ENCODE measurements at places on chromosomes 5 and 9.

GRCh38 chr9:24436761-24437160, 108.9 kb downstream of the IZUMO3 start:
- no peak for DNase-seq

DNA sequence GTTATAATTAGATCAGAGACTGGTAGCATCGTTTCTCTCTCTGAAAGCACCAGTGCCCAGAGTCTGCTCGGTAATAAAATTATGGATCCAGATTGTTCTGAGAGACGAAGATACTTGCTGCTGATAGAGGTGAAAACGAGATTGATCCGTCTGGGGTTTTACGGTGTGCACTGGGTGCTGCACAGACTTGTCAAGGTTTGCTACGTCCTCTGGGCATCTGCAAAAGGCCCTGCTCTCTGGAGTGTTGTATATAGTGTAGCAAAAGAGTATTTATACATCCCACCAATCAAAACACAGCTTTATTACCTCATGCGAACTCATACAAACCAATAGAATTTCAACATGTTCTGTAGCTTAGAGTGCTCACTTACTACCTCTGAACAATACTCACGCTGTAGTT, 219.3 kb downstream of the PBX3 start:
- no peak for DNase-seq

DNA sequence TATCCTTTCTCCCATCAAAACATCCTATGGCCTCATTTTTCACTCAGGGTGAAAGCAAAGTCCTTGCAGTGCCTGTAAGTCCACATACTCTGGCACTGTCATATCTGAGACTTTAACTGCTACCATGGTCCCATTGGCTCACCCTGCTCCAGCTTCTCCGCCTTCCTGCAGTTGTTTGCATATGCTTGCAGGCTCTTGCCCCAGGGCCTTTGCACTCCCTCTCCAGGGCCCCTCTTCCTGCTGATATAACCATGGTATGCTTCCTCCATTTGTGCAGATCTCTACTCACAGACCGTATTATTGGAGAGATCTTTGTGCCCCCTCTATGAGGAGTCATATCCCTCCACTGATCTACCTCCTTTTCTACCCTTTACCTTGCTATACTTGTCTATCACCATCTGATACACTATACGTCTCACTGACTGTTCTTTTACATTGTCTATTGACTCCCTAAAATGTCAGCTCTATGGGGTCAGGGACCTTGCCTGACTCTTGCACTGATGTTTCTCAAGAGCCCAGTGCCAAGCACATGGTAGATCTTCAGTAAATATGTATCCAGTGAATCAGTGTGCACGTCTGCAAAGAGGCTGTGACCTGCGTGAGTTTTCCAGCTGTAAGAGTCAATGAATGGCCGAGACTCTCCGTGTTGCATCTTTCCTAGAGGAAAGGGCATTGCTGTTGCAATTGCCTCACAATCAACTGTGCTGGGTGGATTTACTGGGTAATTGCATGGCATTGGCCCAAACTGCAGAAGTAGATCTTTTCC, 81.7 kb upstream of the CPEB4 start:
- no peak for DNase-seq

DNA sequence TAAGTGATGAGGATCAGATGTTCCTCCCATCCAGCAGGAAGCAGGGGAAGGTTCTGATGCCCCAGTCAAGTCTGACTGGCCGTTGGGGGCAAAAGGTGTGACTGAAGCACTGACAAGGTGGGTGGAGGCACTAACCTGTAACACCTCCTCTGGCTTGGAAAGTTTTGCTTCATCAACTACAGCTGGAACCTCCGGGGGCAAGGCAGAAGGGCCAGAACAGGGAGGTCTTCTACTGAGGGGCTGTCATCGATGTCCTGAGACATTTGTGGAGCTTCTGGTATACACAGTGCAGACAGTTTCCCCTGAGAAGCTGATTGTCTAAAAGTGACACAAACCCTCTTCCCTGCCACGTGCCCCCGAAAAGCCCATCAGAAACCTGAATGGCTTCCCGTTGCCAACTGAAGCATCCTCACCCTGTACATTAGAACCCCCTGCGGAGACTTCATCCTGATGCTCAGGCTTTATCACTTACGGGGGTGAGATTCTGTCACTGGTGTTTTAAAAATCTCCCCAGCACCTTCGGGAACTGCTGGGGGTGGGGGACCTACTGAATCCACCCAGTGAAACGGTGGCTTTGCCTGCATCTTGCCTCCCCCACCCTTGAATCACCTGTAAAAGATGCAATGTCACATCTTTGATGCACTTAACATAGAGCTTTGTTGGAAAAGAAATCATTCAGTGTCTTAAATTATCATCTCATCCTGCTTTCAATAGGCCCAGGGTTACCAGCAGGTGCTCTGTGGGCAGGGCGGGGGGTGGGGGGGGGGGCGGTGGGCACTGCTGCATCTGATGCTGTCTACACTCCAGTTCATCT, 24.6 kb downstream of the TRAF1 start:
- peak; percentile 28 for DNase-seq

DNA sequence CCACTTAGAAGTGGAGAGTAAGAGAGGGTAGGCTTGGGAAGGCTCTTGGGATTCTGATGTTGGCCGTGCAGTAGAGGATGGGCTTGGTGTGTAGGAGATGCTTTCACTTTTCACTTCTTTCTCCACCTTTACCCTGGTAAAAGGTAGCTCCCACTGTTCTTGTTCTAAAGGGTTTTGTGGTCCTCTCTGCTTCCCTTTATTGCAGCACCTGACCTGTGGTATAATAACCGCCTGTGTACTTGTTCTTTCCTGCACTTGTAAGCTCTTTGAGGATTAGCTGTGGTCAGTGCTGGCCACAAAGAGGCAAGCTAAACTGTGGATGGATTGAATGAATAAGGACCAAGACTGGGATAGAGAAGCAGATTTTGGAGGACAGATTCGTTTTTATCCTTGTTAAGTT, 25.2 kb downstream of the KDM4C start:
- no peak for DNase-seq

GRCh38 chr9:34291023-34291422, 38.0 kb downstream of the KIF24 start:
- no peak for DNase-seq

GRCh38 chr9:117044241-117044640, 357.1 kb downstream of the TRIM32 start:
- DNase-seq = no peak

DNA sequence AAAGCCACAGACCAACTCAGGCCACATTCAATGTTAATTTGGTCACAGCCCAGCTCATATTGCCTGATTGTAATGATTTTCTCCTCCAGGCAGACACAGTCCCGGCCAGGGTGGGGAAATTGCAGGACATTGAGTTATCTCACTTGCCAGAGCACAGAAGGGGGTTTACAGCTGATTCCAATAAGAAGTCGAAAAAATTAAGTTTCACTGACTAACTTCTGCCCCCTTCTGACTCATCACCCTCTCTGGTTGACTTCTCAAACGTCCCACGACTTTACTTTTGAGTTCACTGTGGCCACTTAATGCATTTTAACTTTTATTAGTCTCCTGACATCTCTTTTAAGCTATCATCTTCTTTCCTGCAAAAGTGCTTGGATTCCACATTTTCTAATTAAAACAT, 321.4 kb upstream of the WWC1 start:
- DNase-seq = no peak

DNA sequence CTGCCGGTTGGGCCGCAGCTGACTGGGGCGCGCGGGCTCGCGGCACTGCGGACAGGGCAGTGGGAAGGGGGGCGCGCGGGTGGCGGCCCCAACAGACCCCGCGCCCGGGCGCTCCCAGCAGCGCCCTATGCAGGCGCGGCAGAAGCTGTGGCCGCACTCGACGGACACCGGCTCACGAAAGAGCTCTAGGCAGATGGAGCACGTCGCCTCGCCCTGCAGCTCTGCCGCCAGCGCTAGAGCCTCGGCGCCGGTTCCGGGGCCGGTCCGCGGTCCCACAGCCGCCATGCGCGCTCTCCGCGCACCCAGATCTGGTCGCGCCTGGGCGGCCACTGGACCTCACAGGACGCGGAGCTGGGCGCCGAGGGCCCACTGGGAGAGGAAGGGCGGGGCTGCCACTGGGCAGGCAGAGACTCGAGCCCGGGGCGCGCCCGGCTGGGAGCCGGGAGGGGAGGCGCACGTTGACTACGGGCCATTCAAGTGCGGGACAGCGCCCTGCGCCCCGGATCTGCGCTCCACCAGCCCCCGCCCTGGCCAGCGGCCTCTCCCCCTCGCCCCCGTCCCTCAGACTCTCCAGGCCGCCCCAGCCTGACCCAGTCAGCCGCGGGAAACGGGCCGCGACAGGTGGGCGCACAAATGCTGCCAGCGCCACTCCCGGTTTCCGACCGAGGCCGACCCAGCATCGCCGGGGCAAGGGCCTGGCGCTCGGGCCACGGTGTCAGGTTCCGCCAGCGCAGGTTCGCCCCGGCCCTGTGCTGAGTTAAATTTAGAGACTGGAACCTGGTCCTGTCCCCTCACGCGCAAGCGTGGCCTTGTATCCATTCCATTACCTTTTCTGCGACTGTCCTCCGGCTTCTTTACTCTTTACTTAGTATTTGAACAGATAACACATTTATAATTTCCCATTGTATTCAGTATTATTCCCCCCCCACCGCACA, at the start of gene TRIM7:
TRIM7 (minus strand) TSS at position 371 of the 935 bp plus-strand sequence; CDS start at position 285, 86 bp downstream.
- DNase-seq = no peak

DNA sequence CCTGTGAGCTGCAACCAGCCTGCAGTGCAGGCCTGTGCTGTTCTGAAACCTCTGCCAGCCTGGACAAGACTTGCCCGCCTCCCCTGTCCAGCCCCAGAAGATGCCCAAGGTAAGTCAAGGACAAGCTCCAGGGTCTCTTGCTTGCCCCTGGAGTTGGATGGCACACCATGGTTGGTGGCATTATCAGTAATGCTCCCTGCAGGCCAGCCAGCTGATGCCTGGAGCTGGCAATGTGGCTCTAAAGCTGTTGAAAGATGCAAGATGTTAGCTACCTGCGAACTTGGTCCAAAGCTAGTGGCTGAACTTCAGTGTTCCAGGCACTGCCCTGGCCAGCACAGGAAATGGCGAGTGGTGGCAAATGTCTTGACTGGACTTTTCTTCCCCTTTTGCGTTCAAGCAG, 14.0 kb upstream of the LTC4S start:
- no peak for DNase-seq

DNA sequence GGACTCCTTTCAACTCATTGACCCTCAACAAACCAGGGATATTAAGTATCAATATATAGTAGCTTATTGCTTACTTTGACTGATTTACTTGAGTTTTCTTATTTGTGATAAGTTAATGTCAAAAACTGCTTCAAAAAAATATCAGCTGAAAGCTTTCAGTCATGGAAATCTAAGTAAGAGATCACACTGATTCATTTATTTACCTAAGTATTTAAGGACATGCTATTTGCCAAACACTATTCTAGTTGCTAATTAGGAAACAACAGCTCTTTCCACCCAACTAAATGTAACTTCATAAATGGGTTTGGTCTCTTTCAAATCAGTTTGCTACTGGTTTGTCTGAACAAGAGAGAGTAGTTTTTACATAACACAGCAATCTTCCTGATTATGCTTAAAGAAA, 48.2 kb downstream of the CHD1 start:
- DNase-seq = no peak

DNA sequence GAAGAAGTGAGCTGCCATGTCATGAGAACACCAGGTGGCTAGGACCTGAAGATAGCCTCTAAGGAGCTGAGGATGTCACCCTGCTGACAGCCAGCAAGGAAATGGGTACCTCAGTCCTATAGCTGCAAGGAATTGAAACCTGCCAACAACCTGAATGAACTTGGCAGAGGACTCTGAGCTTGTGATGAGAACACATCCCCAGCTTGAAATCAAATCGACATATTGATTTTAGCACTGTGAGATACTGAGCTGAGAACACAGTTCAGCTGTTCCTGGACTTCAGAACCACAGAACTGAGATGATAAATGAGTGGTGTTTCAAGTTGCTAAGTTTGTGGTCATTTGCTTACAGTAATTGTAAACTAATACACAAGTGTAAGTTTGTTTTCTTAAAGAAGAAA, 5.5 kb upstream of the RASEF start:
- DNase-seq = no peak

- DNase-seq = no peak
These were observed 14.3 kb downstream of the OTULIN start for GRCh38 chr5:14678773-14679334.

DNA sequence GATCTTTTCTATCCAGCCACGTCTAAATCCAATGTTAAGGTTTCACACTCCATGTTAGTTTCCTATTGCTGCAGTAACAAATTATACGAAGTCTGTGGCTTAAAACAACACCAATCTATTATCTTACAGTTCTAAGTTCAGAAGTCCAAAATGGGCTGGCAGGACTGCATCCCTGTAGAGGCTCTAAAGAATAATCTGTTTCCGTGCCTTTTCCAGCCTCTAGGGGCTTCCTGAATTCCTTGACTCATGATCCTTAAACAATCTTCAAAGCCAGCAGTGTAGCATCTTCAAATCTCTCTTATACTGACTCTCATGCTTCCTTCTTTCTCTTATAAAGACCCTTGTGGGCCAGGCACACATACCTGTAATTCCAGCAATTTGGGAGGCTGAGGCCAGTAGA, 6.8 kb downstream of the PLGRKT start:
- DNase-seq = no peak

GRCh38 chr9:131446276-131446675, 52.4 kb downstream of the PRRC2B start:
- no peak for DNase-seq

DNA sequence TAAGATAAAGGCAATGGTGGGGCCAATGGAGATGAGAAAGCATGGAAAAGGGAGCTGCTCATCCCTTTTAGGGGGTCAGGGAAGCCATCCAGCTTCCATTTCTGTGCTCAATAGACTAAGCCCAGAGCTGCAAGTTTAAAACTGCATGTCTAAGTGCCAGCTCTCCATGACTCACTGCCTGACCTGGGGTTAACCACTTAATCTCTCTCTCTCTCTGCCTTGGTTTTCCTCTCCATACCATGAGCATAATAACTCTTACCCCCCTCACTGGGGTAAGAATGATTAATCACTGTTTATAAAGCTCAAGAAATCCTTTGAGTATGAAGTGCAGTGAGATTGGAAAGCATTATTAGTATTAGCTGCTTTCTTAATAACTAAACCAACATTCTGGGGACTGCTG, 1382.4 kb upstream of the WWC1 start:
- no peak for DNase-seq

GRCh38 chr5:154547551-154547950, 69.5 kb upstream of the HAND1 start:
- no peak for DNase-seq

GRCh38 chr5:150092159-150092787, 5.9 kb upstream of the CSF1R start:
- no peak for DNase-seq

- no peak for DNase-seq
These were observed 1703.8 kb downstream of the MAT2B start for GRCh38 chr5:165209101-165209727.

- DNase-seq = no peak
These were observed 280.1 kb downstream of the MAST4 start for GRCh38 chr5:66876266-66876807.

- DNase-seq = no peak
These were observed 317.1 kb upstream of the CLINT1 start for GRCh38 chr5:158175934-158176481.

- no peak for DNase-seq
These were observed 34.7 kb downstream of the PIP5K1B start for GRCh38 chr9:68739621-68740174.

- no peak for DNase-seq
These were observed 505.3 kb downstream of the TLE4 start for GRCh38 chr9:80077059-80077458.
